ENCODE measurements at places on chromosomes 11 and 22.

DNA sequence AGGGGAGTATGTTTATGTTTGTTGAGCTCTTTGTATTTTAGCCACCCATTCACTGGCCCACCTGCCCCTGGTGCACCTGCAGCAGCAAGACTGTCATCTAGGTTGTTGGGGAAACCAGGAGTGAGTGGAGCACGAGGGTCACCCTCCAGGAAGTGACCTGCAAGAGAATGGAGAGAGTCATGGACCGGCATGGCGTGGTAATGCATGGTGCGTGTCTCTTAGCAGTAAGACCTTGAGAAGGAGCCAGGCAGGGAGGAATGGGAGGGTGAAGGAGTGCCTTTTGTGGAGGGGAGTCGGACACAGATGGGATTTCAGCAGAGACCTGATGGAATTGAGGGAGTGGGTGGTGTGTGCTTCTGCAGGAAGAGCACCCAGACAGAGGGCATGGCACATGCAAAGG, 37.9 kb downstream of the KCNQ1 start:
- DNase-seq = peak; percentile 71

GRCh38 chr22:24290459-24290858, 19.8 kb downstream of the SPECC1L start:
- no peak for DNase-seq

- DNase-seq = no peak
Measured at GRCh38 chr11:118980191-118980881, 8.8 kb downstream of the FOXR1 start.

- no peak for DNase-seq
Measured at GRCh38 chr11:116500026-116500946, 272.5 kb downstream of the BUD13 start.

DNA sequence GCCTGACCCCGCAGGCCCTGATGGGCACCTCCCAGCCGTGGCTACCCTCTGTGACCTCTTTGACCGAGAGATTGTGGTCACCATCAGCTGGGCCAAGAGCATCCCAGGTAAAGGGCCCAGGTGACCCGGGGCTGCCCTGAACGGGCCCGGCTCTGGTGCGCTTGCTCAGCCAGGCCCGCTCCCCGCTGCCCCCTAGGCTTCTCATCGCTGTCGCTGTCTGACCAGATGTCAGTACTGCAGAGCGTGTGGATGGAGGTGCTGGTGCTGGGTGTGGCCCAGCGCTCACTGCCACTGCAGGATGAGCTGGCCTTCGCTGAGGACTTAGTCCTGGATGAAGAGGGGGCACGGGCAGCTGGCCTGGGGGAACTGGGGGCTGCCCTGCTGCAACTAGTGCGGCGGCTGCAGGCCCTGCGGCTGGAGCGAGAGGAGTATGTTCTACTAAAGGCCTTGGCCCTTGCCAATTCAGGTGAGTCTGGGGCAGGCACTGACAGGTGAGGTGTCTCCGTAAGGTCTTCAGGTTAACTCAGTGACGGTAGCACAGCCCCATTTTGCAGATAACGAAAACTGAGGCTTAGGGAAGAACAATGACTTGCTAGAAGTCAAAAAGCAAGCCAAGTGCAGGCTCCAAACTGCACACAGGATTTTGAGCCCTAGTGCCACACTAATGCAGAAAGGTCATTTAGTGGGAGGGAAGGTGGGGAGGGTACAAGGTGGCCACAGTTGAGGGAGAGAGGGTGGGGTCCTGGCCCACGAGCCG, 2.4 kb downstream of the TRMT112 start:
- no peak for DNase-seq

DNA sequence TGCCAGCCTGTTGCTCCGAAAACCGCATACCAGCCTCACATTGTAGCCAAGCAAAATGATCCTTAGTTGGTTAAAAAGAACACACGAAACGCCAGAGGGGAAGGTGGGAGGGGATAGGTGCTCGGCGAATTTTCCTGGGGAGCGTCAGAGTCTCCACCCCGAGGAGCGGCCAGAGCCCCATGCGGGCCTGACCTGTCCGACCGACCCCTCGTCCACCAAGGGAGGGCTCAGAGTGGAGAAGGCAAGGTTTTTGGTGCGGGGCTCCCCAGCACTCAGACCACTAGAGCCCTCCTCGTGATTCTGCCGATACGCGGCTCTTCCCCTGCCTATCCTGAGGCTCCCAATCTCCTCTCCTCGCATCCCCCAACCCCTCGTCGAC, 39.6 kb downstream of the DIXDC1 start:
- DNase-seq = no peak

GRCh38 chr11:59616396-59616982, 915 bp upstream of the OSBP start:
- DNase-seq = no peak

GRCh38 chr22:17842386-17842785, 68.1 kb upstream of the BID start:
- DNase-seq = no peak

- no peak for DNase-seq
Measured at GRCh38 chr11:1832211-1832919, 2.4 kb upstream of the SYT8 start.

DNA sequence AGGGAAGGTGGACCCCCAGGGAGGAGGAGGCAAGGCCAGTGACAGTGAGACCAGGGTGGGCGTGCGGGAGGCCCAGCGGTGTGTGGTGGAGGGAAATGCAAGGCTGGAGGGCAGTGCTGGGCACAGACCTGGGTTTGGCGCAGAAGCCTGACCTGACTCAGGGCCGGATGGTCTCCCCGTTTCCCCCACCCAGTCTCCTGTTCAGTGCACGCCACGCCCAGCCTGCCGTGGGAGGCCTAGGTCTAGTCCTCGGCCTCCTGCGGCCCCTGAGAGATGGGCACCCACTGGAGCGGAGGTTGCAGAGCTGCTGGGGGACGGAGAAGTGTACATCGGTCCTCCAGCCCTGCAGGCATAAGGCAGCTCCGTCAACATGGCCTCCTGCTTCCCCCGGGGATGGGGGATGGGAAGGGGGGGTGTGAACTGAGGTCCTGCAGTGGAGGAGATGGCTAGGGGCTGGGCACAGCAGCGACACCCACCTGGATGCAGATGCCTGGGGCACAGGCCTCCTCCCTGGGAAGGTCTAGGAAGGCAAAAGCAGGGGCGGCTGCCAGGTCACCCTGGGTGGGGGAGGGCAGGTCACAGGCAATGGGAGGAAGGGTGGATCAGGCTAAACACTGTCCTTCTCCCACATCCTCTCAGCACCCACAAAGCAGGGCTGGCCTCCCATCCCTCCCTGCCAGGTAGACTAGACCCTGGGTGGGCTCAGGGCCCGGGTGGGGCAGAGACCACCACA, 15.9 kb downstream of the IL17REL start:
- no peak for DNase-seq

- no peak for DNase-seq
Measured at GRCh38 chr22:27108425-27109114, 451.2 kb downstream of the MIAT start.

GRCh38 chr11:33775832-33776470, 1.6 kb upstream of the FBXO3 start:
- no peak for DNase-seq

DNA sequence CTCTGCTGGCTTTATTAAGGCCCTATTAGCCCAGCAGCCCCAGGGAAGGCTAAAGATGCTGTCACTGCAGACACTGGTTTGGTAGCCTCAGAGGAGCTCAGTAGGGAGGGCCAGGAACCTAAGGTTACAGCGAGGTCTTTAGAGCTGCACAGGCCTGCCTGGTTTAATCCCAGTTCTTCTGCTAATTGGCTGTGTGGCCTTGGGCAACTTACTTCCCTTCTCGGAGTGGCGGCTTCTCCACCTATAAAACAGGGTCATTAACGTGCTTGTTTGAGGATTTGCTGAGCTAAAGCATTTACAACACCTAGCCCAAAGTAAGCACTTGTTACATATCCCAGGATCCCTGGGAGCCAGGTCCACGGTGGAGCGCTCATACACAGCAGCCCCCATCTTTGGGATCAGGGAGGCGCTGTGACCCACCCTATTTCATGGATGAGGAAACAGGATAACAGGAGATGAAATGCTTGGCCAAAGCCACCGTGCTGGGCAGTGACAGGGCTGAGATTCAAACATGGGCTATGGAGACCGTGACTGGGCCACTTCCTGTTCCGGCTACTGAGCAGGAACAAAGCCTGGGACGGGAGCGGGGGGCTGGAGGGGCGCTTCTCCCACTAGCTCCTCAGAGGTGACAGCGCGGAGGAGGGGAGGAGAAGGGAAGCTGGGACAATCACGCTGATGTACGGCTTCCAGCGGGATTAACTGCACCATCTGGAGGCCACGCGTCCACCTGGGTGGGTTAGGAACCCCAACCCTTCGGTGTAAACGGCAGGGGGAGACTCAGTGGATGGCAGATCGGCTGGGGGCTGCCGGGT, 61.5 kb downstream of the IGLL1 start:
- no peak for DNase-seq

DNA sequence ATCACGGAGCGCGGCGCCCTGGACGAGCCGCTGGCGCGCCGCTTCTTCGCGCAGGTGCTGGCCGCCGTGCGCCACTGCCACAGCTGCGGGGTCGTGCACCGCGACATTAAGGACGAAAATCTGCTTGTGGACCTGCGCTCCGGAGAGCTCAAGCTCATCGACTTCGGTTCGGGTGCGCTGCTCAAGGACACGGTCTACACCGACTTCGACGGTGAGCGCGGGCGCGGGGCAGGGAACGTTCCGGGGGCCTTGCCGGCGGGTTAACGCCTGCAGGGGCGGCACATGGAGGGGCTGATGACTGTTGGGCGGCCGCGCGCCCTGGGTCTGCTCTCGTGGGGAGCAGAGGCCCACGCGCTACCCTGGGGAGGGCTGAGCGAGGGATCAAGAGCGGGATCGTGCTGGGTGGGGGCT, 1.0 kb downstream of the PIM3 start:
- no peak for DNase-seq

DNA sequence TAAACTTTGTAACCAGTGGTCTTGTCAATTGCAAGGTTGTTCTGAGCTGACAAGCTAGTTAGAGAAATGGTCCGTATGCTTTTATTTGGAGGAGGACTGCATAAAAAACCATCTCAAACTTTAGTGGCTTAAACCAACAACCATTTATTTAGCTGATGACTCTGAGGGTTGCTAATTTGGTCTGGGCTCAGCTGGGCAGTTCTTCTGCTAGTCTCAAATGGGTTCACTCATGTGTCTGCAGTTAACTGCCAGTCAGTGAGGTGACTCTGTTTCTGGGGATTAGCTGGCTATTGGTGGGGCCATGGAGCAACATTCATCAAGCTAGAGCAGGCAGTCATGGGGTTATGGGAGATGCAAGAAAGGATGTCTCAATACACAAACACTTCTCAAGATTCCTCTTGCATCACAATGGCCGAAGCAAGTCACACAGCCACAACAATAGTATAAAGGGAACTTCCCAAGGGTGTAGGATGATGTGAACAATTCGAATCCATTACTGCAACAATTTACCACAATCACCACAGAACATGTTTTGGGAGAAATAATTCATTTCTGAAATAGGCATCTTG, 521.9 kb downstream of the INSC start:
- no peak for DNase-seq

GRCh38 chr11:117544130-117544800, 216.6 kb downstream of the CEP164 start:
- no peak for DNase-seq

DNA sequence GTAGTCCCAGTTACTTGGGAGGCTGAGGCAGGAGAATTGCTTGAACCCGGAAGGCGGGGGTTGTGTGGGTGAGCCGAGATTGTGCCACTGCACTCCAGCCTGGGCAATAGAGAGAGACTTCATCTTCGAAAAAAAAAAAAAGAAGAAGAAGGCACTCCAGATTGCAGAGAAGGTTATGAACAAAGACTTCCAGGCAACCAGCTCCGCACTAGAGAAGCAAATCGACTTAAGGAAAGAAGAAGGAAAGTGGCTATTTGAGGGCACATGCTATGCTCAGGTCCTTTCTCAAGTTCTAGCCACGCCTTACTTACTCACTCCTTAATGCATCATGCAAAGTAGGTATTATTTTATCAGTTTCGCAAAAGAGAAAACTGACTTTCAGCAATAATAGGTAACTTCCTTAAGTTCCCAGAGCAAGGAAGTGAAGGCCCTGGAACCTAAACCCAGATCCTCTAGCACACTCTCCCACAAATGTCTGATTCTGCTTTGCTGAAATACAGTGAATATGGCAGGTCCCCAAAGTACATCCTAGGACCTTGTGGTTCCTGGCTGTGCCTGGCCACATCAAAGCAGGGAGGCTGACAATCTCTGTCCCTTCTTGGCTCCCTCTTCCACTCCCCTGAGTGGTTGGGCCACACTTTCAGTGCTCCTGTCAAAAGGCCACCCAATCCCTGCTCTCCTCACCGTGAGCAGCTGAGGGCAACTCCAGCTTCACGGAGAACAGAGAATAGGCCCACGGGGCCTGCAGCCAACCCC, 14.2 kb downstream of the CD3E start:
- DNase-seq = no peak

DNA sequence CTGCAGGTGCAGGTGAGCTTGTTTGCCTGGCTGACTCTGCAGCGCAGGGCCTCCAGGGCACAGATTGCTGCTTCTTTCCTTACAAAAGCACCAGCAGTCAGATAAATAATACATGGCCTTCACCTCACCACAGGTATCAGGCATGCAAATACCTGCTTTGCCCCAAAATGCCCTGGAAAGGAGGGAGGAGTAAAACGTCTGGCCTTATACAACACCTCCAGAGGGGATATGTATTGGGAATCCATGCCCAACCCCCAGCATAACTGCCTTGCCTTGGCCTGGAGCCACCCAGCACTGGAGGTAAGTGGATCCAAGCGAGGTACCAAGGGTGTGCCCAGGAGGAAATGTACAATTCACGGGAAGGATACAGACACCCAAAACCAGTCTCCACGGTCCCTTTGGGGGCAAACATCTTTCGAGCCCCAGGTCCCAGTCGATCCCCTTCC, 860 bp downstream of the TMEM184B start:
- DNase-seq = peak; percentile 30

GRCh38 chr11:860234-861104, 17.8 kb downstream of the TSPAN4 start:
- no peak for DNase-seq

DNA sequence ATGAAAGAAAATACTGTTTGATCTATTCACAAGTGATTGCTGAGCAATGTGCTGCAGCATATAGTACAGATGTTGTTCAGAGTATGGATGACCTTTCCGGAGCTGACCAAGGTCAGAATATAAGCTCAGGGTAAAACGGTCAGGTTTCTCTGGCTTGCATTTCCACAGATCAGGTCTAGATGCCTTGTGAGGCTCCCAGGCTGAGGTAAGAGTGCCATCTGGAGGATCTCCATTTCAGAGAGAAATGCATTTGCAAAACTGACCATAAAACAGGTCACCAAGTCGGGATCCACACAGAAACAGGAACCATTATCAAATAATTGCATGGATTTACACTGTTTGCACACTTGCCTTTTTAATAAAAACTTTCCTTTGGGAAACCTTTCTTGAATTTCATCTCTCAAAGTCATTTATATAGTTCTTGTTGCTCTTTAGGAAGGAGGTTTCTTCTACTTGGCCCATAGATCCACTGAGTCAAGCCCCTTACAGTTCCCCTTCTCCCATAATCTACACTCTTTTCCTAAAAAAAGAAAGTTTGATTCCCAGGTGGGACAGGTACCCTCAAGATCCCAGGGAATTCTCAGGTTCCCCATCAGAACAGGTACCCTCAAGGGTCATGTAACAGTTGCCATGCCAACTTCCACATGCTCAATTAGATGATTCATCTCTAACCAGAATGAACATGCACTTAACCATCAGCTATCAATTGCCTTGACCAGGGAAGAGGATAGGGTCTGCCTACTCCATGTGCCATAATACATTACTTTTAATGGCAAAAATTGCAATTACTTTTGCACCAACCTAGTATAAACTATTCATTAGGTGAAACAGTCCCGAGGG, 25.0 kb upstream of the TMPRSS5 start:
- peak; percentile 32 for DNase-seq

Measured in NCI-H748 treated with DMSO at 0.1 percent for 48 hours (cell line).